Right lobe of liver (tissue), 6 donors: ENCODE measurements at places on chromosomes 6 and 20.

- H3K36me3 ChIP-seq, result no peaks in the 10 kb centered on the region
- H3K4me3 ChIP-seq, result no peak overlapping the region
- H3K27ac ChIP-seq, result no peak overlapping the region
Observed at GRCh38 chr20:14853079-14853478, 515.7 kb upstream of the FLRT3 start.

GRCh38 chr20:1539816-1540419 is 17.6 kb downstream of the SIRPD start:
- no peak overlapping the region for H3K27ac ChIP-seq
- no peaks in the 10 kb centered on the region for H3K4me1 ChIP-seq
- no peak overlapping the region for H3K4me3 ChIP-seq
- no peaks in the 10 kb centered on the region for H3K36me3 ChIP-seq
- no peaks in the 10 kb centered on the region for H3K27me3 ChIP-seq

DNA sequence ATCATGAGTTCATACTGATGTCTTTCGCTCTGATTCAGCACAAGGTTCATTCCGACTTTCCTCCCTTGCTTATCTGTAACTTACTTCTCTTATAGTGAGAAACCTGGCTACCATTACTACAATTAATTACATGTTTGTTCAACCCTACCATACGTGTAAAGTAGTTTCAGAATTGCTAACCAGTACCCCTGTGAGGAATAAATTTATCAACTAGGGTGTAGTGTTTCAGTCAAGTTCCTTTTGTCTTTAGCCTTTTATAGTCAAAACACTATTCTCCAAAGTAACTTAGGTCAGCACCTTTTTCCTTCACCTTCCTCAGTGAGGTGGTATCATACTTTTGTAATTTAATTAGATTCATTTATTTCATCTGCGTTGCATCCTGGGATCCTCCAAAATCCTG is 64.9 kb downstream of the MAP3K4 start:
- H3K27me3 ChIP-seq, result no peaks in the 10 kb centered on the region
- no peak overlapping the region for H3K4me3 ChIP-seq
- H3K27ac ChIP-seq, result no peak overlapping the region
- DNase-seq, result no peak
- H3K4me1 ChIP-seq, result no peaks in the 10 kb centered on the region

DNA sequence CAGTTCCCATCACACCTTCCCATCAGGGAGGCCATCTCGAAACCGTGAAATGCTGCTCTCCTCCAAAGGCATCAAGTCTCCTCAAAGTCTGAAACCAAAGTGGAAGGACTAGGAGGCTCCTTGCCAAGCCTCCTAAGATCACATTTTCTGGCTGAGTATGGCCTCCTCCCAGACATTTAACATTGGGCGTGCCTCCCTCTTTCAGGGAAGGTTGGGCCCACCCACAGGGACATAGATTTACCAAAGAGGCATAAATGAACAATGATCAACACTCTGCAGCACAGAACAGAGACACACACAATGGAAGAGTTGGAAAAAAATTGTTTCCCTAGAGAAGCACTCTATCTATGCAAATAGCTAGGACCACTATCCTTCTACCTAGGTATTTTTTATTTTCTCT is 381.8 kb downstream of the MAFB start:
- no peak overlapping the region for H3K27ac ChIP-seq
- DNase-seq, result no peak
- H3K36me3 ChIP-seq, result no peaks in the 10 kb centered on the region
- no peak overlapping the region for H3K4me3 ChIP-seq

DNA sequence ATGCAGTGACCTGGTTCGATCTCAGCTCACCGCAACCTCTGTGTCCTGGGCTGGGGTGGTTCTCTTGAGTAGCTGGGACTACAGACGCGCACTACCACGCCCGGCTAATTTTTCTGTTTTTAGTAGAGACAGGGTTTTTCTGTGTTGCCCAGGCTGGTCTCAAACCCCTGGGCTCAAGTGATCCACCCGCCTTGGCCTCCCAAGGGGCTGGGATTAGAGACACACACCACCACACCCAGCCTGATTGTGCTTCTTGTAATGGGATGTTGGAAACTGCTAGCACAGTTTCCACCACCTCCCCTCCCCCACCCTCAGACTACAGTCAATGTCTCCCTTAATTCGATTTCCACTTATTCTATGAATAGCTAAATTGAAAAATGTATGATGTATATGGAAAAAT is 22.6 kb upstream of the DSP start:
- no peak overlapping the region for H3K27ac ChIP-seq
- DNase-seq, result no peak
- H3K4me1 ChIP-seq, result no peaks in the 10 kb centered on the region

DNA sequence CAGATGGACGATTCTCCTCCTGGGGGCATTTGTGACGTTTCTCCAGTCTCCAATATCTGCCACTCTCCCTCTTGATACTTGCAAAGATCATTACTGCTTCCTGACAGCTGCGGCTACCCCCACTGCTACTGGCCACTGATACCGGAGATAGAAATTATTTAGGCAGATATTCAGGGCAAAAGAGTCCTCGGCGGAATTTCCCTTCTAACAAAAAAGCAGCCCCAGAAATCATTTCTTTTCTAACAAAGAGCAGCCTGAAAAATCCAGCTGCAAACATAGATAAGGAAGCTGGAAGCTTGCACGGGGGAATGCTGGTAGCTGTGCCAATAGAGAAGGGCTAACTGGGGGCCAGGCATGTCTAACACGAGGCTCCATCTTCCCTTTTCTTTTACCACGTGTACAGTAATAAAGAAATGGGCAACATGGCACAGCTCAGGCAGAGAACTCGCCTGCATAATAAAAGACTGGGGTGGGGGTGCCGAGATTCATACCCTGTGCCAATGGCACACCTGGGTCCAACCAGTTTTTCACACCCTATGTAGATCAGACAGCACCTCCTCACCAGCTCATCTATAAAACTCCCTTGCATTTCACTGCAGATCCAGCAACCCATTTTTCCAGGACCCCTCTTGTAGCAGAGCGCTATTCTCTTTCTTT is 6.1 kb downstream of the TP53RK start:
- no peak for DNase-seq
- H3K27me3 ChIP-seq, result no peaks in the 10 kb centered on the region
- H3K36me3 ChIP-seq, result peaks cover 18% of the 10 kb centered on the region
- H3K4me1 ChIP-seq, result no peaks in the 10 kb centered on the region

GRCh38 chr6:152771061-152771687 is 20.6 kb downstream of the VIP start:
- no peak overlapping the region for H3K4me3 ChIP-seq
- DNase-seq, result no peak
- no peaks in the 10 kb centered on the region for H3K27me3 ChIP-seq
- H3K27ac ChIP-seq, result no peak overlapping the region

DNA sequence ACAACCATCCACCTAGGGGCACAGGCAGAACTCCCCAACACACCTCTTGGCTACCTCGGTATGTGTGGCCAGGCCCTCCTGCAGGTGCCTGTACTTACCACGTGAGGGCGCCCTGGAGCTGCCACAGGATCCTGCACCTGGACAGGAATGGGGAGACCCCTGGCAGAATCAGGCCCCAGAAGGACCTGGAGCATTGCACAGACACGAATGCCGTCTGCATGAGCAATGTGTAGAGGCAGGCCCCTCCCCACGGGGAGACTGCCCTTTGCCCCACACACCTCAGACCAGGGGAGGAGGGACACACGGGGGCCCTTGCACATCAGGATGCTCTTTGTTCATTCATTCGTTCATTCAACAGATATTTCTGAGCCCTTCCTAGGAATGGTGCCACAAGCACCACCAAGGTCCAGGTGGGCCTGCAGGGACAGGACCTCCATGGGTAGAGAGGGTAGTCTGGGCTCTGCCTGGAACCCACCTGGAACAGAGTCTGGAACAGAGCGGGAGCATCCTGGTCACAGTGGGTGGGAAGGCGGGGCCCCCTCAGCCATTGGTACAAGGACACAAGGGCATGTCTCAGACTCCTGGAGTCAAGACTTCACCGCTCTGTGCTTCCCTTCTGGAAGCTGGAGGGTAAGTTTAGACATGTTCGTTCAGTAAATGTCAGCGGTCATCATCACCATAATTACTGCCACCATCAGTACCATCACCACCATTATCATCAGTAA is 32.3 kb downstream of the YTHDF1 start:
- peak; percentile 41 for DNase-seq
- no peak overlapping the region for H3K4me3 ChIP-seq
- no peaks in the 10 kb centered on the region for H3K4me1 ChIP-seq
- H3K27me3 ChIP-seq, result no peaks in the 10 kb centered on the region
- no peak overlapping the region for H3K27ac ChIP-seq
- H3K36me3 ChIP-seq, result no peaks in the 10 kb centered on the region

DNA sequence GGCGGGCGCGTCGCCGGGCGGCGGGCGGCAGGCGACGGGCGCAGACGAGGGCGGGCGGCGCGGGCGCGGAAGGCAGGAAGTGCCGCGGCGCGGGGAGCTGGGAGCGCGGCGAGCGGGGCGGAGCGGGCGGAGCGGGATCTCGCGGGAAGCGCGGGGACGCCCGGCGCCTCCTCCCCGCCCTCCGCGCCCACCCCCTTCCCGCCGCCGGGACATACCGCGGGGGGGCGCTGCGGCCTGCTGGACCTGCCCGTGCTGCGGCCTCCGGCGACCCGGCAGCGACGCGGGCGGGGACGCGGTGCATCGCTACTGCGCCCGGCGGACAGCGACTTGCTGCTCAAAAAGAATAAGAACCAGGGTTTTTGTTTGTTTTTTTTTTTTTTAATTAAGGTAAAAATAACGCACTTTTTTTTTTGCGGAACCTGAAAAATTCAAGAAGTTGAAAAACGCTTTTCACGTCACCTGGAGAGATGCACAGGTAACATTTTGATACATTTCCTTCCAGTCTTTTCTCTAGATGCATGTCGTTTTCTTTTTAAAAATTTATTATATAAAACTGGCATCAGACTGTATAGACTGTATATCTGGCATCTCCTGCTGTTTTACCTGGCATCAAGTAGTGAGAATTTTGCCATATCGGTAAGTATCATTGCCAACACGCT is at the start of gene CENPB:
TSS of gene CENPB (minus strand) at position 76 of the 659 bp plus-strand sequence. CDS start 257 bp downstream, outside the sequence.
- peak within 1 kb of the TSS; percentile 58 for H3K4me3 ChIP-seq
- peak within 1 kb of the TSS; percentile 73 for H3K27ac ChIP-seq
- no peaks in the 10 kb centered on the region for H3K36me3 ChIP-seq
- H3K4me1 ChIP-seq, result peaks cover 4% of the 10 kb centered on the region
- DNase-seq, result peak; percentile 90

DNA sequence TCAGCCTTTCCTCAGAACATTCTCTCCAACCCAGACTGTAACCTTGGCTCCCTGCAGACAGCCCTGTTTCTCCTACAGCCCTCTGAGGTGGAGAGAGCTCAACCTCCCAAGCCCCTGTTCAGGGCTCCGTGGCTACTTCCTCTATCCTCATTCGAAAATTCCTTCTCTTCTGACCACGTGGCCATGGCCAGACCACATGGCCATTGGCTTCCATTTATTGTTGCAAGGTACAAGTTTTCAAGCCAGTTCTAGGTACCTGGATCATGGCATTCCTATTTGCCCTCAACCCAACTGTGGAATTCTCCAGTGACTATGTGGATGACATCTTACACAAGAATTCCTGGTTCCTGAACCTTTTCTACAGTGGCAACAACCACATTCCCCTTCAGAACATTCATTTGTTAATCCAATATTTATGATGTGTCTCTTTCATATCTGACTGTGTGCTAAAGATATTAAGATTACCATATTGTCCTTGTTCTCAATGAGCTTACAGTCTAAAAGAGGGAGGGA is 161.9 kb downstream of the GMPR start:
- no peak overlapping the region for H3K4me3 ChIP-seq
- DNase-seq, result no peak
- no peaks in the 10 kb centered on the region for H3K4me1 ChIP-seq

GRCh38 chr6:78851156-78851555 is 16.2 kb upstream of the IRAK1BP1 start:
- H3K4me1 ChIP-seq, result no peaks in the 10 kb centered on the region
- no peaks in the 10 kb centered on the region for H3K36me3 ChIP-seq
- H3K27ac ChIP-seq, result no peak overlapping the region

DNA sequence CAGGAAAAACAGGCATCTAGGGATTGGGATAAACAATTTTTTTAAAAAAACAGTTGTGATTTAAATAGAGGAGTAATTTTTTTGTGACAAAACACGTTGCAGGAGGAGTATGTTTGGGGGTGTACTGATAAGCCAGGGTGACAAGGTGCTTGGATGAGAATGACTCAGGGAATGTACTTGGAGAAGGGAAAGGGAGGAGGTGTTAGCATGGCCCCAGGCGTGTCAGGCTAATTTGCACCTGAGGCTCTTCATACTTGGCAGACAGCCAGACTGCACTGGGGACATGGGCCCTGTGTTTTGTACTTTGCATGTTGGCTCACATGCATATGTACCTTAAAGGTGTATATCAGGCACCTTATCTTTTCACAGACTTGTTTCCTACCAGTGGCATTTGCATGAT is 22.8 kb downstream of the PANK2 start:
- H3K4me3 ChIP-seq, result no peak overlapping the region
- no peak overlapping the region for H3K27ac ChIP-seq
- H3K27me3 ChIP-seq, result no peaks in the 10 kb centered on the region
- peaks cover 73% of the 10 kb centered on the region for H3K36me3 ChIP-seq
- DNase-seq, result no peak

- H3K36me3 ChIP-seq, result no peaks in the 10 kb centered on the region
- no peak overlapping the region for H3K27ac ChIP-seq
- H3K27me3 ChIP-seq, result no peaks in the 10 kb centered on the region
Observed at GRCh38 chr6:32092760-32093497, 16.2 kb downstream of the TNXB start.

DNA sequence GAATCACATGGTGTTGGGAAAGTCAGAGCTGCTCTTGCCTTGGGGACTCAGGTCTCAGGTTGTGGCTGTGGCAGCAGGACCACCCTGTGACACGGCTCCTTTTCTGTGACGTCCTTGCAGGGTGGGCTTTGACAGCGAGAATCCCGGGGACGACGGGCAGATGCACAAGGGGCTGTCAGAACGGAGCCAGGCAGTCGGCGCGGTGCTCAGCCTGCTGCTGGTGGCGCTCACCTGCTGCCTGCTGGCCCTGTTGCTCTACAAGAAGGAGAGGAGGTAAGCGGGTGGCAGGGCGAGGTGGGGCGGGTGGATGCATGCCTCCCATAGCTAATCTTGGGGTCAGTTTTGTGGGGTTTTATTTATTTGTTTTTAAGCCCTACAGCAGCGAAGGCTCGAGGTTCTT is 19.2 kb upstream of the SLC22A1 start:
- peak overlapping the region; percentile 84 for H3K27ac ChIP-seq
- H3K27me3 ChIP-seq, result no peaks in the 10 kb centered on the region
- DNase-seq, result no peak
- H3K36me3 ChIP-seq, result peaks cover 23% of the 10 kb centered on the region
- no peak overlapping the region for H3K4me3 ChIP-seq
